Stimulated activated CD4-positive, alpha-beta T cell treated with anti-CD3 and anti-CD28 coated beads, Interleukin-2, amount 100 ng/mL, for 48 hours (primary cell): ENCODE measurements at places on chromosomes 3 and 15.

- DNase-seq, result no peak
Observed at GRCh38 chr3:153885359-153885758, 235.8 kb upstream of the ARHGEF26 start.

- peak; percentile 11 for DNase-seq
Observed at GRCh38 chr15:99732751-99733267, 428 bp downstream of the LYSMD4 start.

GRCh38 chr15:41832875-41833274, 5.0 kb downstream of the JMJD7 start:
- no peak for DNase-seq

DNA sequence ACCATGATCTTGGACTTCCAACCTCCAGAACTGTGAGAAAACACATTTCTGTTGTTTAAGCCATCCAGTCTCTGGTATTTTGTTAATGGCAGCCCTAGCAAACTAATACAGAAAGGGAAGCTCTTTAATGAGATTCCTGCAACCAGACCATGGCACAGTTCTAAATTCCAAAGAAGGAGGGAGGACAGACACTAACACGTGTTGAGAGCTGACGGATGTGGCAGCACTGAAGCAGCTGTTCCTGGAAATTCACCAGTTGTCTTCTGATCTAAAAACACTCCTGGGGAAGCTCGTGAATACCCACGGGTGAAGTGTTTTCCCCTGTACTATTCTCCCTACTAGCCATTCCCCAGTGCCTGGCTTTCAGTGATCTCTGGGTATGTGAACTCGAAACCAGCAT, 56.7 kb downstream of the RPL22L1 start:
- DNase-seq, result no peak

GRCh38 chr3:124657138-124657537, 73.1 kb upstream of the UMPS start:
- DNase-seq, result no peak

- no peak for DNase-seq
Observed at GRCh38 chr3:125683067-125683829, 88.0 kb upstream of the OSBPL11 start.

DNA sequence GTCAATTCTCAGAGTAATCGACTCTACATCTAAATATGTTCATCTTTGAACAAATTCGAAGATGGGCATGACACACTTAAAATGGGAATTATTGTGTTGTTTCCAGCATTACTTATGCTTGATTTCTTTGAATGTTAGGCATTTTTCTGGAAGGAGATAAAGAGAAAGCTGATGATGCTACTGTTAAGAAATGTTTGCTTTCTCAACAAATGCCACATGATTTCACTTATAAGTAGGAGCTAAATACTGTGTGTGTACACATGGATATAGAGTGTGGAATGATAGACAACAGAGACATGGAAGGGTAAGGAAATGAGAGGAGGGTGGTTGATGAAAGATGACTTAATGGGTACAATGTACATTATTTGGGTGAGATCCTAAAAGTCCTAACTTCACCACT, 400.9 kb downstream of the TBL1XR1 start:
- DNase-seq, result no peak
